Stimulated activated CD4-positive, alpha-beta T cell treated with anti-CD3 and anti-CD28 coated beads, Interleukin-1b, Interleukin-23, amount 100 ng/mL, for 4 hours (primary cell): ENCODE measurements at places on chromosomes 2 and 18.

GRCh38 chr2:182666674-182667314 lies 49.3 kb upstream of the DNAJC10 start:
- no peak for DNase-seq

GRCh38 chr2:132608311-132608710 lies 61.7 kb downstream of the LYPD1 start:
- DNase-seq = no peak

DNA sequence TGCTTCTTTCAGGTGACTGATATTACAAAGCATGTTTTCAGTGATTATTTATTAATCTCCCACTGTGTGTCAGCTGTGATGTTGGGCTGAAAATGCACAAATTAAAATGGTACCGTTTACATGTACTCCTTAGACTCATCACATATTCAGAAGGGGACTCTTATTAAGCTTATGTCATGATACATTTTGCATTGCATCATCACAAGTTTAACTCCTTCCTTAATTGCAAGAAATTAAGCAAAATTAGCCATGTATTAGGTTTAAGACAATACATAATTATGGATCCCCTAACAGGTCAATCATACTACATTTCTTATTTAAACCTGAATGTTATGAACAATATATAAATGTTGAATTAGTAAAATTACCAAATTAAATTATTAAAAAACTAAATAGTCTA lies 899.1 kb downstream of the TMEM182 start:
- DNase-seq = no peak

DNA sequence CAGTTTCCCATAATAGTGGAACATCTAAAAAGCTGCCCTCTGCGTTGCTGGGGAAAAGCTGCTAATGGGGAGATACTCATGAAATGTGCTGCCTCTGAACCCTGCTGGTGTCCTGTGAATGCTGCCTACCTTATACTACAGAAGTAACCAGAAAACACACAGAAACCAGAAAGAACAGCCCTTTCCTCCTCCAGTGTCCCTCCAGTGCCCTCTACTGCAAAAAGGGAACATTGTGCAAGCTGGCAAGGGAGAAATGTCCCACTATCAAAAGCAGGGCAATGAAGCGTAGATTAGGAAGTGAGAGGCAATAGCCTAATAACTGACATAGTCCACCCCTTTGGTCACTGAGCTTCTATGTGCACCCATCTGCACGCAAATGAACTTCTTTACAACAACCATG lies 162.7 kb upstream of the ETAA1 start:
- DNase-seq = no peak

DNA sequence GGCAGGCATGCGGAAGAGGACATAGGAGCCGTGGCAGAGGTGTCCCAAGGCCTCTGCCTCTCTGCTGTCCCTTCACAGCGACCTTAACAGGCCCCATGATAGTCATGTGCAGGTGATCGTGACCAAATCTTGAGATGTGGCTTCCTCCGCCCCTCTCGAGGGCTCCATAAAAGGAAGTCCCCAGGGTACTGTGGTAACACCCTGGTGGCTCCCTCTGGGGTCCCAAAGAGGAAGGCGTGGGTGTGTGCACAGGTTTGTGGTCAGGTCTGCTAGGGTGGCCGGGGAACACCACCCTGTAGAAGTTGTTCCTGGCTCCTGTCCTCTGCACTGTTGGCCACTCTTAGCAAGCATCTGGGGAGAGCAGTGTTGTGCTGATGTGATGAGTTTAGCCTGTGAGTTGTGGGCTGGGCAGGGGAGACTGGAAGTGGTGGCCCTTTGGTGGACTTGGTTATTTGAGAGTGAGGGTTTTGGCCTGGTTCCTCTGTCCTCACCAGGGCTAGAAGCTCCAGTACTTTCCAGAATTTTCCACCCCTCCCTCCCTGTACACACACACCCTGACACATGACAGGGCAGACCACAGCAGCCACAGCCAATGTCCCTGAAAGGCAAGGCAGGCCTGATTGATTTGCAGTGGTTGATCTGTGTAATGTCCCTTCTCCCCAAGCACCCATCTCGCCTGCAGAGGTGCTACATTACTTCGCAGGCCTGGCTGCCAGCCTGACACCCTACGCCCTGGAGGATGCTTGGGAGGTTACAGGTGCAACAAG lies 68.9 kb upstream of the BOD1L2 start:
- DNase-seq = no peak

GRCh38 chr2:101830555-101830954 lies 133.0 kb downstream of the MAP4K4 start:
- no peak for DNase-seq

DNA sequence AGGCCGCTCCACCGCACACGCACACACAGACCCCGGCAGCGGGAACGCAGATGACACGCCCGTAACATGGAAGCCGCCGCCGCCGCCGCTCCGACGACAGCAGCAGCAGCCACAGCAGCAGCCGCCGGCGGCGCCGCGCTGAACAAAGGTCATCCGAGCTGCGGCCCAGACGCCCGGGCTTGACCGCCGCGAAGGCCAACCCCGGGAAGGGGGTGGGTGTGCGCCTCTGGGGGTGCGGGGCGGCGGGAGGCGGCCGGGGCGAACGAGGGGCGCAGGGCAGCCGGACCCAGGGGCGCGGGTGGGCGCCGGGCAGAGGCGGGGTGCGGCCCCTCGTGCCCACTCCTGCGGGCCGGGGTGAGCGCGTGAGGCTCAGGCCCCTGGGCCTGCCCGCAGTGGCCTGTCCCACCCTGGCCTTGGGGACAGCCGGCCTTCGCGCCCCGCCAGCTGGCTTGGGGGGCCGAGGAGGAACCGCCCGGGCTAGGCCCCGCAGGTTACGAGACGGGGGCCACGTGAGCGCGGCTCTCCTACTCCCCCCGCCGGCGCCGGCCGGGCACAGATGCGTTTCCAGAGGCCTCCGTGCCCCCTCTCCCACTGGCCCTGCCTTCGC lies 1.0 kb upstream of the ZNF532 start:
- DNase-seq = peak; percentile 32

DNA sequence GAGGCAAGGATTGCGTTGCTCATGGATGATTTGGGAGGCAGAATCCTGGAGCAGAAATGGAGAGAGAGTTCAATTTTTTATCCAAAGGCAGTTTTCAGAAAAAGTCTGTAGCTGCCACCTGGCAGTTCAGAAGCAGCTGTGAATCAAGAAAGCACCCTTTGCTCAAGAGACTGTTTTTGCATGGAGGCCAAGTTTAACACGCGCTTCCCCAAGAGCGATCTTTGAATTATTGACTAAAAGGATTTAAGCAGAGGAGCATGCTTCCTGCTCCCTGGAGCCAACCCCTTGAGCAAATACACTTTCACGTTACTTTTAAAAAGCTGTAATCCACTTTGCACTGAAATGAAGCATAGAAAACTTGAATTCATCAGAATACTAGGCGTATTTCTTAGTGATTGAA lies 252.4 kb downstream of the RNF144A start:
- no peak for DNase-seq

GRCh38 chr2:218570850-218571249 lies 2.2 kb downstream of the CNOT9 start:
- DNase-seq = no peak

DNA sequence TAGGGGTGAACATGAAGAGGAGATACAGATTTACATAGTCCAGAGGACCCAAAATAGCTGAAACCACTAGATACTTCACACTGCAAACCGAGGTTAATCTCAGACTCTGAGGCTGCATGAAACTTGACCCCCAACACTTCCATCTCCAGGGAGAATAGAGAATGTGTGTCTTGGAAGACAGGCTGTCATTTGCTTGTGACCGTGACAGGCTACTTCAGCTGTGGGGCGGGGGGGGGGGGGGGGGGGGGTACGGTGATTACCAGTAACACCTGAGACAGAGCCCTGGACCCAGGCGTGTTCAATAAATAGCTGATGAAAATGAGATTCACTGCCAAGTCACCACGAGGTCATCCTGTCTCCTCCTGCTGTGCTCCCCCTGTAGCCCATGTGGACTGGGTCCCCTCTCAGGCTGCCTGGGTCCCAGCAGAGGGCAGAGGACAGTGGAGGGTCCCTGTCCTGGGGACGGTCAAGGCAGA lies 5.7 kb upstream of the KLHL29 start:
- DNase-seq = no peak

DNA sequence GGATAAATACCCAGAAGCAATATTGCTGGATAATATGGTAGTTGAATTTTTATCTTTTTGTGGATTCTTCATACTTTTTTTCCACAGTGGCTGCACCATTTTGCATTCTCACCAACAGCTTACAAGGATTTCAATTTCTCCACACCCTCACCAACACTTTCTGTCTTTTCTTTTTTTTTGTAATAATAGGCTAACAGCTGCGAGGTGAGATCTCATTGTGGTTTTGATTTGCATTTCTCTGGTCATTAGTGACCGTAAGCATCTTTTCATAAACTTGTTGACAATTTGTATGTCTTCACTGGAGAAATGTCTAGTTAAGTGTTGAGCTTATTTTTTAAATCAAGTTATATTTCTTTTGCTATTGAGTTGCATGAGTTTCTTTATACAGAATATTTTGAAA lies 17.6 kb upstream of the SLC9A2 start:
- no peak for DNase-seq

GRCh38 chr2:95530734-95531133 lies 46.2 kb upstream of the TRIM43B start:
- DNase-seq = no peak

DNA sequence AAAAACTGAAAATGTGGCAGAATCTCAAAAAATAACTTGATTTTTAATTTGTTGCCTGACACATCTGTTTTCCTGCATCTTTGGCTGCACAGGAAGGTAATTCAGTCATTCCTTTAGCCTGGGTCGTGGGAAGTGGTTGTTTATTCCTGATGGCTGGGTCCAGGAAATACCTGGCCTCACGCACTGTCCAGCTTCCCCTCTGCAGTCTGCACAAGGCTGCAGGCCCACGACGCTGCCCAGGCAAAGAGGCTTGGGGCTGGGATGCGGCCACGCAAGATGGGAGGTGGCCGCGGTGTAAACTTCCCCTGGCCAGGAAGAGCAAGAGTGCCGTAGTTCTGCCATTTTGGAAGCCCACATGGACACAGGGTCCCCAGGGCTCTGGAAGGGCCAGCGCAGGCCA lies 28.2 kb downstream of the TSHZ1 start:
- DNase-seq = no peak

- DNase-seq = no peak
Observed at GRCh38 chr2:23020659-23021058, 364.3 kb upstream of the KLHL29 start.

- no peak for DNase-seq
Observed at GRCh38 chr18:12647773-12648172, 10.1 kb downstream of the SPIRE1 start.

DNA sequence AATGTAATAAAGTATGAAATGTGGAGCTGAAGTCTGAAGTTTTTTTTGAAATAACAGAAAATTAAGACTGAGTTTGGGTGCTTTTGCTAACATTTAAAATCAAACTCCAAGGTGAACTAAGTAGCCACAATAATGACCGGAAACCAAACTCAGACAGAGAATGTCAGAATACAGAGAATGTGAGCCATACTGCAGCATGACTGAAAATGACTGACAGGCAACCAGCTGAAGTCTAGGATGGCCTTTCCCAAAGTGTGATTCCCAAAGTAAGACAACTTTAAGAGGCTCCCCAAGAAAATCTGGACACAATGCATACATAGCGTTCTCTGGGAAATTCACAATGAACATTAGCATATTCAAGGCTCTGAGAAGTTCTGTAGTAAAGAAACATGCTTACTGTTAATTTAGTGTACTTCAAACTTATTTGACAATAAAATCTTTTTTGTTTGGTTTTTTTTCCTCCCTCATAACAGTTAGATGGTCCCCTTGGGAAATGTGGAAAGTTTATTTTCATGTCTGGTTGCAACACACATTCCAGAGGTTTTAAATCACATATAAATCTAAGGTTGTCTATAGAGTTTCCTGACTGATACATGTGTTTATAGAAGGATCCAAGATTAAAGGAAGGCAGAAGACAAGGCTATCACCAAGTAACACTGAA lies 28.6 kb downstream of the PLA2R1 start:
- DNase-seq = no peak

DNA sequence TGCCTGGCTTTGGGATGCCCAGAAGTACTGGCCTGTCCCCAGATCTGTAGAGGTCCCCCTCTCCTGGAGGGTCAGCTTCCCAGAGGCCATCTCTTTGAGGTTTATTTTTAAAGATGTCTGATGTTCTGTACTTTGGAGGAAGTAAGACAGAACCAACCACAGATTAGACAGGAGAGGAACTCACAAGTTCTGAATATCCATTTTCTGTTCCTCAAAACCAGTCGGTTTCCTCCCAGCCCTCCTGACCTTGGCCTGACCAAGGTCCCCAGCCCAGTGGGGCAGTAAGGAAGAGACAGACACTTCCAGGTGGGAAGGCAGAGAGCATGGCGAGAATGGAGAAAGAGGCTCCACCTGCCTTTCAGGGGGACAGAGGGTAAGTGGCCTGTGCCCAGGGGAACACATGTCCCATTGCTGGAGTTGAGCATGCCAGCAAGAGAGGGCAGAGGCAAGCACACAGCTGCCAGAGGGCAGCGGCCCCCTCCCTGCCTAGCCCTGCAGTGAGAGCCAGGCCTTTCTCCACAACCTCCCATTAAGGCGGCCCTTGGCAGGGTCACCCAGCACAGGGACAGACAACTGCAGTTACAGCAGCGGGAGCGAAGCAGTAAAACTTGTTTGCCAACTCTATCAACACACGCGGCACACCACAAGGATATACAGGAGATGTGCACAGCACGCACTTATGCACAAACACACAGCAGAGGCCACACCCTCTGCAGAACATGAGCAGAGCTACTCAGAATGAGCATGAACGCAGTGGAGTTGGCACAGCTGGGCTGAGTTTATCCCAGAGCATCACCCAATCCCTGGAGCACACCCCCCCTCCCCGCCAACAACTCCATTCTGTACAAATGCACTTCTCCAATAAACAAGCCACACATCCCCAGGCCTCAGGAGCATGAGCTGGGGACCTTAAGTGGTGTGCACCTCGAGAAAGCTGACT lies 18.5 kb upstream of the SEMA4C start:
- no peak for DNase-seq

- no peak for DNase-seq
Observed at GRCh38 chr2:216994353-216994854, 134.5 kb upstream of the TNP1 start.

GRCh38 chr2:164808776-164809175 lies 32.8 kb downstream of the COBLL1 start:
- DNase-seq = no peak

- no peak for DNase-seq
Observed at GRCh38 chr2:164786787-164787186, 54.8 kb downstream of the COBLL1 start.

GRCh38 chr2:96899413-96899741 lies 29.5 kb upstream of the SEMA4C start:
- no peak for DNase-seq

DNA sequence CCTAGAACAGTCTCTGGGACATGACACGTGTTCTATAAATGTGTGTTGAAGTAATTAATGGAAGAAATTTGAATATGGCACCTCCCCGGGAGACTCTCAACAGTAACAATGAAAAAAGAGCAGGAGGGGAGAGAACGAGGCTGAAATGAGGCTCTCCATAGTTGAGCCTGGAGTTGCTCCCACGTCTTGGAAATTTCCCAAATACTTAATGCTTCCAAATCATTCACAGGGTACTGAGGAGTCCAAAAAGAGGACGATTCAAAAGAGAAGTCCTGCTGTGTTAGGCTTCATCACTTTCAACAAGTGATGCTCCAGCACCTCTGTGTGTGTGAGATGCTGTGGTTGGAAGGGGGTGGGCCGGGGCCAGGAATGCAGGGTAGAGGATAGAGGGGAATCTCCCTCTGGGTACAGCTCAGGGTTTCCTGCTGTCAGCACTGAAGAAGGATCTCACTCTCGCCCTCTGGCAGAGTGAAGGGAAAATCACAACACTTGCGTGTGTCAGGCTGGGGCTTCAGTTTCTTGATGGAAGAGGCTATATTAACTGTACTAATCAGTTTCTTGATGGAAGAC lies 18.1 kb upstream of the ZNF407 start:
- DNase-seq = no peak
